Activated CD4-positive, alpha-beta T cell treated with anti-CD3 and anti-CD28 coated beads, Interleukin-2, amount 50 U/mL, for 48 hours (primary cell): ENCODE measurements at places on chromosomes 6 and 20.

GRCh38 chr6:51814418-51814817 is 273.0 kb downstream of the PKHD1 start:
- DNase-seq, result no peak

GRCh38 chr20:2955257-2955970 is 82.1 kb downstream of the PTPRA start:
- no peak for DNase-seq

DNA sequence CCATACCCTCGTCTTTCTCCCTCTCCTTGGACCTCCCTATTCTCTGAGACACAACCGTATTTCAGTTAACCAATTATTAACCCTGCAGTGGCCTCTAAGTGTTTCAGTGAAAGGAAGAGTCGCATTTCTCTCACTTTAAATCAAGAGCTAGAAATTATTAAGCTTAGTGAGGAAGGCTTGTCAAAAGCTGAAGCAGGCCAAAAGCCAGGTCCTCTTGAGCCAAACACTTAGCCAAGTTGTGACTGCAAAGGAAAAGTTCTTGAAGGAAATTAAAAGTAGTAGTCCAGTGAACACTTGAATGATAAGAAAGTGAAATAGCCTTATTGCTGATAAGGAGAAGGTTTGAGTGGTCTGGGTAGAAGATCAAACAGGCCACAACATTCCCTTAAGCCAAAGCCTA is 58.3 kb downstream of the SNX9 start:
- no peak for DNase-seq

GRCh38 chr20:4770026-4770425 is 48.3 kb downstream of the PRND start:
- no peak for DNase-seq

DNA sequence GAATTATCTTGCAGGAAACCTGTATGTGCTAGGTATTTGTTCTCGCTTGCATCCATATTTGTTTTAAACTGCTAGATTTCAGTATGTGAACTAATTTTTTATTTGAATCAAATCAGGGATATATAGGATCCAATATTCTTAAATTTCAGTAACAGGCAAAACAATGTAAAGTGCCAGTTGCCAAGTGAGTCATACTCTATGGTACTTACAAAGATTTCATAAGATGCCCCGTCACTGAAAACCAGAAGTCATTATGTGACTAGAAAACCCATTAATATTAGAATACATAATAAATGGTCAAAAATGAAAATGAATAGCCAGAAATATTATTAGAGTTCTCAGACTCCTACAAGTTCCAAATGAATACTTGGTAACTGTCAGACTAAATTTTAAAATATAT is 481.2 kb downstream of the TFAP2A start:
- no peak for DNase-seq

GRCh38 chr6:56687551-56687950 is 44.9 kb upstream of the DST start:
- no peak for DNase-seq

DNA sequence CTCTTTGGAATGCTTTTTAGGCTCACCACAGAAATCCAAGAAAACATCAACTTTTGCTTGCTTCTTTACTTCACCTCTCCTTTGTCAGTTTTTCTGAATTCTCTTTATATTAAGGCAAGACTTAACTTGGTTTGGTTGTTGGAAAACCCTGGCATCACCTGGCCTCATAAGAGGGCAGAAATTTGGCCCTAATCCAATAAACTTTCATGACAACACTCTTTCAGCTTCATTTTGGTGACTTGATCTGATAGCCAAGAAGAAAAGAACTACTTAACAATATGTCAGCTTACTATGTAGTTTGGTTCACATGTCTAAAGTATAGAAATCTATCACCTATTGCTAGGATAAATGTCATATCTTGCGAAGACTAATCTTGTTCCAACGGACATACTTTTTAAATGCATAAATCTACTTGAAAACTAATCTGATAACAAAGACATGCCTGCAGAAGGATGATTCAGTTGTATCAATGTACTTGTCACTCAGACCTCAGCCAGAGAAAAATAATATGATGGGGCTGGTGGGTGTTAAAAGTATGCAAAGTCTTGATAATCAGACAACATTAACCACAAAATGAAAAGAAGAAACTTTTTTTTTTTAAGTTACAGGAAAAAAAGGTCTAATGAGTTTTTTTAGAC is 19.3 kb upstream of the HBS1L start:
- DNase-seq, result no peak
